ENCODE measurements at places on chromosomes 7 and 10.

DNA sequence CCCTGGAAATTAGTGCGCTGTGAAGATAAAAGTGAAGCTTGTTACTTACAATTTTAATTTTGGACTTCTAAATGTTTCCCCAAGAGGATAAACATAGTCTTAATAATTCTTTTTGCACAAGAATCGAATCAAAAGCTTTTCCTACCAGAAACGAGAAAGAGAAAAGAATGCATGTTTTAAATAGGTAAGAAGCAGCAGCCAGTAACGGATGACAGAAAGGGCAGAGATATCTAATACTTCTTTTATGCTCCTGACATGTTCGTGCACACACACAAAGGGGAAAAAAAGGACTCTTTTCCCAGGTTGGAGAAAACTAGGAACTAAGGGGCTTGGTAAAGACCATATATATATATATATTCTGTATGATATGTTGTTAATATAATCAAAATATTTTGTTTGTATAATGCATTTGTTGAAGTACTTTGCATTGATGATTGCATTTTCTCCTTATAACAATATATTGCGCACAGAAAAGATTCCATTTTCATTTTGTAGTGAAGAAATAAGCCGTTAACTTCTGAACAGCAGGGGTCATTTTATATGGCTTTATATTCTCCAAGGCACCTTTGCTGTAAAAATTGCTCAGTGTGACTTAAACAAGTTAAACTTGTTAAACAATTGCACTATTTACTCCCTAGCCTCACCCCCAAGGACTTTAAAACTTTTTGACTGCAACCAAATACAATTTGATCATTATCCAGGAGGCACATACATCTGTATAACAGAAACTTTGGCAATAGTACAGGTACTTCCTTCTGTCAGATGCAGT, 2.2 kb downstream of the PRKAR2B start:
- DNase-seq, result no peak

GRCh38 chr10:7406712-7407333, 4.0 kb downstream of the SFMBT2 start:
- no peak for DNase-seq

DNA sequence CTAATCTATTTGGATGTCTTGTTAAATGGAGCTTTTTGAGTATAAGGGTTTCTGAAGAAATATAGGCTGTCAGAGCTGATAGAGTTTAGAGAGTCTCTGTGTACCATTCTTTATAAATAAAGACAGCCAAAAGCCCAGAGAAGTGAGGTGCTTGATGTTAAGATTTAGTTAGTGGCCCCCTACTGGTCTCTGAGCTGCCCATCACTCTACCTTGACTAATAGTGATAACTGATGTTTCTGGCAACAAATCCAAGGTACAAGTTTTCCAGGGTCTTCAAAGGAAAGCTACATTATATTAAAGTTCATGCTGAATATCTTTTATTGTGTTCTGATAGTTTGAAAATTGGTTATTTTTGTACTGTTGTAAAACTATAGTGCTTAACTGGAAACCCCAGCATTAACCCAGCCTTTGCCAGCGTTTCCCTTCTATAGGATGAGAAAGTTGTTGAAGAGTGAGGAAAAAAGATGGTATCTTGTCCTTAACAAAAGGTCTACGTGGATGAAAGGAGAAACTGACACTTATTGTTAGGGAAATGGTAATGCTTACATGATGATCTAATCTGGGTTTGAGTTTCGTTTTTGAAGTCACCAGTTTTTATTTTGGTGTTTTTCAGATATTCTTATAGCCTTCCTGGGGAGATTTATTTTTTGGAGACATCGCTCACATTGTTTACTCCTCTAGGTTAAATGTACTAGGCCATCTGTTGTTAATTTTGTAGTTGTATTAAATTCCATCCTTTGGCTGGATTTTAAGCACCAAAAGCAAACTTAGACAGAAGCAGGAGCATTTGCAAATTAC, 79.0 kb downstream of the AUTS2 start:
- DNase-seq, result no peak

- no peak for DNase-seq
Measured at GRCh38 chr10:119348106-119348505, 140.7 kb downstream of the GRK5 start.

DNA sequence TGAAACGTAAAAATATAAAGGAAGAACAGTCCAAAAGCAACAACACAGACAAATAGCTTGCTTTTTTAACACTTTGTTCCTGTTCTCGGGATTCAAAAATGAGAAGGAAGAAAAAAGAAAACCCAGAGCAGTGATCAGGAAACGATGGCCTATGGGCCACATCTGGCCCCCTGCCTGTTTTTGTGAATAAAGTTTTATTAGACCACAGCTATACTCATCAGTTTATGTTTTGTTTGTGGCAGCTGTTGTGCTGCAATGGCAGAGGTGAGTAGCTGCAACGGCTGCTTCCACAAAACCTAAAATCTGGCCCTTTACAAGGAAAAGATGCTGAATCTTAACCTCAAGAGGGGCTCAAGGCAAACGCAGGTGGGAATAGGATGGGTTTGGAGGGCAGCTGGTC, 96.4 kb downstream of the CCDC3 start:
- no peak for DNase-seq

DNA sequence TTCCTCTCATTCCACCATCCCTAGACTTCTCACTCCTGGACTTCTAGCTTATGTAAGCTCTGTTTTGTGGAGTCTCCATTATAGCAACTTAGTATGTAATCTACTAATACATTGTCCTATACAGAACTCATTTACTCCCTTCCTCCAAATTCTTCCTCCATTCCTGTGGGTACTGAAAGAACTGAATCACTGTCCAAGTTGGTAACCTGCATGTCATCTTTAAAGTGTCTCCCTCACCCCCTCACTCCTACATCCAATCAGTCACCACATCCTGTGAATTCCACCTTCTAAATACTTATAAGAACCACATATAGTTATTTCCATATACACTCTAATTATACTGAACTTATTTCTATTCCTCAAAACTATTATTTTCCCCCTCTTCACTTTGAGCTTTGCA, 20.3 kb downstream of the AASS start:
- no peak for DNase-seq

GRCh38 chr7:52504561-52504960, 530.9 kb upstream of the POM121L12 start:
- DNase-seq, result no peak

DNA sequence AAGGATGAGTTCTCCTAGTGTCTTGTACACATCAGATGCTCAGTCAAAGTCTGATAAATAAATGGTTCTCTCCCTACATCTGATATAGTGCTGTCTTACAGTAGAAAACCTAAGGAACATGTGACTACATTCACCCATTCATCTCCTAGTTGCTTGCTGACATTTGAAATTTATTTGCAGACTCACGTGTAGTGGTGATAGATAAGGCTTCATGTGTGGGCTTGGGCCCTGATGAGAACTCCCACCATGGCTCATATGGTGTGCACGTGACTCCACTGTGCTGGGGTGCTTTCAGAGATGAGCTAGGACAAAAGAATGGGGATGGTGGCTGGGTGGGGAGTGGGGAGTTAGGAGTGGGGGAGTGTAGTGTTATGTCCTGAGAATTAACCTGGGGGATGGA, 287.3 kb downstream of the RPS24 start:
- DNase-seq, result no peak

DNA sequence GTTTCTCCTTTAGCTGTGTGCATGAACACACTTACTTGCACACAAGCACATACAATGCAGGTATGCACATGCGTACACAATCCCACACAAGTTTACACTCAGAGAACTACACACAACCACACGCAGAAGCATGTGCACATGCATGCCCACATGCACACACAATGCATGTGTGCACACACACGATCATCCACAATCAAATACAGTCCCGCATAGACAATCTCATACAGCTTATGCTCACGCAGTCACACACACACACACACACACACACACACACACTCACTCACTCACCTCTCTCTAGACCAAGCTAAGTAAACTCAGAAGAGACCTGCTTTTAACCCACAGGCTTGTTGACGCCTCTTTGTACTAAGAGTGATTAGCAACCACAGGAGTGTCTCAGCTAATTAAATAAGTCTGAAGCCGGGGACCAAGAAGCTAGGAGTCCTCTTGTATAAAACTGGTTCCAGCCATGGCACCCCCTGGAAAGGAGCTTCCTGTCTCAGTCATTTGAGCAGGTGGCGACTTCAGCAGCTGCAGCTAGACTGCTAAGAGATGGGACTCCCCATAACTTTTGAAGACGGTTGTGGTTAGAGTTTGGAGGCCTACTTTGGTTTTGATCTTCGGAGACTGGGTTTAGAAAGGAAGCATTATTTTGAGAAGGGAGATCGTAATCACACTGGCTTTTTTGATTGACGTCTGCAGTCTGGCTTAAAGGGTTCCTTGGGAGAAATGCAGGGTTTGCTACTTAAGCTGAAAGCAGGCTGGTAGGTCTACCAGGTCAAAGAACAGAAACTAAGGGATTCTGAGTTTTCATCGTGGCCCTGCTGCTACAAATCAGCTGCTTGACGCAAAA, 82.3 kb upstream of the ADRB1 start:
- peak; percentile 29 for DNase-seq

GRCh38 chr10:95389176-95389575, 98.4 kb upstream of the PDLIM1 start:
- no peak for DNase-seq

DNA sequence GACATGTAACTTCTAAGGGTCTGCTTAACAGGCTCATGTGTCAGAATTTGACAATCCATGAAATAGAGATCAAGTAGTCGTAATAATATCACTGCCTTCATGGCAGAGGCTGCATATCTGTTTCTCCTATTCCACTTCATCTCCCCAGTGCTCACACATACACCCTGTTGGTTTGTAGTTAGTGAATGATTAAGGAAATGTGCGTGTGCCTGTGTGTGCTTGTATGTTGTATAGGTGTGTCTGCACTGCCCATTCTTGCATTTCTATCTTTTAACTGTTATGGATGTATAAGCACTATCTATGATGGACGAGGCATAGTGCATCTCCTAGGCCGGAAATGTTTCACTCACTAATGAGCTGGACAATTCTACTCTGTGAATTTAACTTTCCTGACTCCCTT, 985.2 kb downstream of the LRMDA start:
- no peak for DNase-seq

- no peak for DNase-seq
Measured at GRCh38 chr10:110792476-110793125, 79.1 kb upstream of the PDCD4 start.

GRCh38 chr7:144805627-144806239, 30.1 kb downstream of the TPK1 start:
- DNase-seq, result no peak

DNA sequence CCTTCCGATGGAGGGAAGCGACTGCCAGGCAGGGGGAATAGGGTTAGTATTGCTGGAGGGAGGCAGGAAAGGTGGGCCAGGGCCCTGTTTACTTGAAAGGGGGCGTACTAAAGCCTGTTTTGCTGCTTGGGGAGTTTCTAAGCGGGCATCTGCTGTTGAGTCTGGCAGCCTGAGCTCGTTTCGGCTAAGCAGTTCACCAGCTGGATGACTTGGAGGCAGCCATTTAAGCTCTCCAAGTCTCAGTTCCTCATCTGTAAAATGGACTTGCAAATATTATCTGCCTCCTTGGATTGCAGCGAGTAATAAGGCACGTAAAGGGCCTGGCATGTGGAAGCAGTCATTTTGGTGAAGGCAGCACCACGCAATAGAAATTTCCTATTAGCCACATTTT, 44.0 kb downstream of the LDB3 start:
- no peak for DNase-seq

DNA sequence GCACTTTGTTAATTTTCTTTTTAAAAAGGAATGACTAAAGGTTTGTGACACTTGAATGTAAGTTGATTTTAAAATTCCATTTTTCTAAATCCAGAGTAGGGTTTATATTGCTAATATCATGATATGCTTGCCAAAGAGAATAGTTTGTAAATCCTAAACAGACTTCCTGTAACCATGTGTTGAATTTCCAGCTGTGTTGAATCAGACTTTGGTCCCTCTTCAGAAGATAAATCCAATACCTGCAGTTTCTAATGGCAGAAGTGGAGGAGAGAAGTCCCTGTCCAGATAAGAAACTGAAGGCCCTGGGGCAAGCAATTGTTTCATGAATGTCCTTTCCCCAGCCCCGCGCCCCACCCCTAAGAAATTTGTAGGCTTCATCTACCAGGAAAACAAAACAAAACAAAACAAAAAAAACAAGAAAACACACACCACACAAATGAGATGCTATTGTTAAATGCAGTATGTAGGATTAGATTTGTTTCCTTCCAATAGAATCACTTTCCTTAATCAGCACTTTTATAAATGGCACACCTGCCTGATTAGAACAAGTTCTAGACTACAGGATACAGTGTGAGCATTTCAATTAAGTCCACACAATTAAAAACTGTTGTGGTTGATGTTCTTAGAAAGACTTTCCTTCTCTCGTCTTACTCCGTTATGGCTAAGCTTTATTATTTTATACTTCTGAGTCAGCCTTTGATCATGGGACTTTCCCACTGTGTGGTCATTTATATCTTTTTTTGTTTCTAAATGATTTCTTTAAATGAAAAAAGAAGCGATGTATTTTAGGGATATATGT, 122.8 kb downstream of the KAT6B start:
- DNase-seq, result no peak

GRCh38 chr7:50718876-50719275, 63.8 kb downstream of the GRB10 start:
- no peak for DNase-seq

DNA sequence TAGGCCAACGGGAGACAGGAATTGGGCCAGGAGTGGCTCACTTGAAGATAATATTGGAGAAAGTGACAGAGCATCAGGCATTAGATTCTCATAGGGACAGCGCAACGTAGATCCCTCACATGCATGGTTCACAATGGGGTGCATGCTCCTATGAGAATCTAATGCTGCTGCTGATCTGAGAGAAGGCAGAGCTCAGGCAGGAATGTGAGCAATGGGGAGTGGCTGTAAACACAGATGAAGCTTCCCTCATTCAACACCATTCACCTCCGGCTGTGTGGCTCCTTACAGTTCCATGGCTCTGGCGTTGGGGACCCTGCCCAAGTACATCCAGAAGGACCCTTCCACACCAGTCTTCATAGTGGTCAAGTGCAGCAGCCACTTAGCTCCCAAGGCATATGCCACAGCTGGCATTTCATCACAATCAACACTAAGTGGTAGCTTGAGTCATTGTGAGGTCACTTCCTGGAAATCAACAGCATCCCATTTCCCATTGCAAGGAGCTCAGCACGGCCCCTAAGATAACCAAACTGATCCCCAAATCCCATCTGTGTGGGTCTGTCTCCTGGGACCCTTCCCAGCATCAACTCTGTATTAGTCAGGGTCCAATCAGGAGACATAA, 174.5 kb downstream of the TPST1 start:
- no peak for DNase-seq

DNA sequence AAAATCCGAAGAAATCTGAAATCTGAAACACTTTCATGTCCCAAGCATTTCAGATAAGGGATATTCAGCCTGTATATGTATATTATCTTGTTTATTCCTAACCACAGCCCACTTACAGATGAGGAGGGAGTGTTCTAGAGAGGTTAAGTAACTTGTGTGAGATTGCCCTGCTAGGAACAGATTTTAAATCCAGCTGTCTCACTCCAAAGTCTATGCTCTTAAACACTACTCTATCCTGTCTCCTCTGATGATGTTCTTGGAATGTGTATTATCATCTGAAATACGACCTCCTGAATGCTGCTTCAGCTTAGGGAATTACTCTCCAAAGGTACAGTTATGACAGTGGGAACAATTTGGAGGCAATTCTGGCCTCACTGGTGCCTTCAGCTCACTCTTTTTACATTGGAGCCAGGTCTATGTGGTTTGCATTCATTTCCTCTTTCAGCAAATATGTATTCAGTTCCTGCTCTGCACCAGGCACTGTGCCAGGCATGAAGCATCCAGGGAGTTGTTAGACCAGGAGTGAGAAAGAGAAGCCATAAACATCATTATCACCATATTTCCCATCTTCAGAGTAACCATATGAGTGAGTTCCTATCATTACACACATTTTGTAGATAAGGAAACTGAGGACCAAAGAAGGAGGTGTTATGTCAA, 70.2 kb downstream of the NOC3L start:
- DNase-seq, result no peak

Measured in activated CD8-positive, alpha-beta memory T cell treated with anti-CD3 and anti-CD28 coated beads for 1 hour (primary cell).